Mesothelial cell of epicardium (in vitro differentiated cells): ENCODE measurements at places on chromosomes 16 and 17.

GRCh38 chr17:21679256-21680146 lies 12.8 kb upstream of the KCNJ18 start:
- no peak for DNase-seq

GRCh38 chr16:72819345-72819744 lies 228.6 kb downstream of the ZFHX3 start:
- DNase-seq, result no peak

- no peak for DNase-seq
These were observed 20.5 kb downstream of the ZNF207 start for GRCh38 chr17:32370426-32370825.

- DNase-seq, result no peak
These were observed 104.6 kb downstream of the RAP1GAP2 start for GRCh38 chr17:2900842-2901241.
